NCI-H2107 (cell line): ENCODE measurements at places on chromosomes 7 and 10.

GRCh38 chr10:72834183-72834825 is 59.2 kb upstream of the OIT3 start:
- peak; percentile 0 for DNase-seq

GRCh38 chr7:115122388-115122787 is 200.5 kb downstream of the MDFIC start:
- no peak for DNase-seq

DNA sequence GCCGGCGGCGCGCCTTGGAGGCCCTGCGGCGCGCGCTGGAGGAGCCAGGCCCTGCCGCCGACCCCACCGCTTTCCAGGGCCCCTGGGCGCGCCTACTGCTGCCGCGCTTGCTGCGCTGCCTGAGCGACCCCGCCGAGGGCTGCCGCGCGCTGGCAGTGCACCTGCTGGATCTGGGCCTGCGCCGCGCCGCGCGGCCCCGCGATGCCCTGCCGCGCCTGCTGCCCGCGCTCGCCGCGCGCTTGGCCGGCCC is 280 bp downstream of the DNAAF5 start:
- no peak for DNase-seq

- DNase-seq = no peak
Observed at GRCh38 chr10:3347413-3348182, 175.0 kb upstream of the PITRM1 start.
